ENCODE measurements at places on chromosomes 12 and 14.
A peak's percentile ranks its signal among the peaks of the same experiment; 100 is the strongest.

GRCh38 chr14:58243790-58244555, 670 bp upstream of the PSMA3 start:
- peaks cover 24% of the 10 kb centered on the region for H3K36me3 ChIP-seq
- peak overlapping the region; percentile 88 for H3K4me3 ChIP-seq
- DNase-seq: no peak
- no peaks in the 10 kb centered on the region for H3K27me3 ChIP-seq

DNA sequence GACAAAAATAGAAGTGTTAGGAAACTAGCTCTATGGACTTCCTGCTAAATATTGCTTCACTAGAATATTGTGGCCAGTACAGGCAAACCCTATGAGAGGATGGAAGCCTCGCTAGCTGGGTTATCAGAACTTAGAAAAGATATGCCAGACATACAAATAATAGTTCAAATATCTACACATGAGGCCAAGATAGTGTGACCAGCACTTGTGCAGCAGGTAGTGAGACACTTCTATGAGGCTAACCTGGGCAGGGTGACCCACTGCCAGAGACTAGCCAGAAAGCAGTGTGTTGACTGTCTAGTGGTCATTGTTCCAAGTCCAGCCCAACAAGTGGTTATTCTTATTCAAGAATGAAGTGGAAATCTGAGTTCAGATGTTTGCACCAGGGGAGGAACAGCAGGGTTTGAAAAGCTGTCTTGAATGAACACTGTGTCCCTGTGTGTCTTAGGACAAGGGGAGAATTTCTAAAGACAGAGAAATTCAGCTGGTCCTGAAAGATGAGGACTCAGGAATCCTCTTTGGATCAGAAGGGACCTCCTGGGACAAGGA, 16.3 kb downstream of the TSPAN8 start:
- no peaks in the 10 kb centered on the region for H3K27me3 ChIP-seq
- DNase-seq: no peak
- no peak overlapping the region for H3K4me3 ChIP-seq
- no peaks in the 10 kb centered on the region for H3K36me3 ChIP-seq
- no peaks in the 10 kb centered on the region for H3K4me1 ChIP-seq

DNA sequence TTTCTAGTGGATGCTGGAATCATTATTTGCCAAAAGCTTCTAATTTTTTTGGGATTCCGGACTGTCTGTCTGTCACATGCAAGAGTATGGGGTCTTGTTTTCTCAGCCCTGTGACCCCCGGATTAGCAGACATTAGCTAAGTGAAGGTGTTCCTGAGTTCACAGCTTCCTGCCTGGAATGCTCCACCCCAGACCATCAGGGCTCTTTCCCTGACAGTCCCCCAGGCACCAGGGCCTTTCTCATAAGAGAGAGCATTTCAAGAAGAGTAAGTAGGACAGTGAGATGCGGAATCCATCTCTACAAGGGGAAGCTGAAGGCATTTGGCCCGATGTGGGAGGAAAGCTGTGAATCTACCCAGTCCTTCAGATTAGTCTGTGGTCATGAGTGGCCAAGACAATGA, 129.3 kb downstream of the SLC15A4 start:
- H3K36me3 ChIP-seq: no peaks in the 10 kb centered on the region
- DNase-seq: no peak
- no peaks in the 10 kb centered on the region for H3K4me1 ChIP-seq

- no peaks in the 10 kb centered on the region for H3K36me3 ChIP-seq
- no peak overlapping the region for H3K27ac ChIP-seq
- H3K4me1 ChIP-seq: peaks cover 3% of the 10 kb centered on the region
- H3K4me3 ChIP-seq: no peak overlapping the region
- peaks cover 2% of the 10 kb centered on the region for H3K27me3 ChIP-seq
These were observed 23.6 kb upstream of the TCL1B start for GRCh38 chr14:95662376-95663186.

All from activated CD4-positive, alpha-beta memory T cell treated with anti-CD3 and anti-CD28 coated beads, Interleukin-2, amount 10 ng/mL, durations not matched to agents 7 days and 5 days (primary cell).